NB4 (cell line): ENCODE measurements at places on chromosomes 16 and 17.

DNA sequence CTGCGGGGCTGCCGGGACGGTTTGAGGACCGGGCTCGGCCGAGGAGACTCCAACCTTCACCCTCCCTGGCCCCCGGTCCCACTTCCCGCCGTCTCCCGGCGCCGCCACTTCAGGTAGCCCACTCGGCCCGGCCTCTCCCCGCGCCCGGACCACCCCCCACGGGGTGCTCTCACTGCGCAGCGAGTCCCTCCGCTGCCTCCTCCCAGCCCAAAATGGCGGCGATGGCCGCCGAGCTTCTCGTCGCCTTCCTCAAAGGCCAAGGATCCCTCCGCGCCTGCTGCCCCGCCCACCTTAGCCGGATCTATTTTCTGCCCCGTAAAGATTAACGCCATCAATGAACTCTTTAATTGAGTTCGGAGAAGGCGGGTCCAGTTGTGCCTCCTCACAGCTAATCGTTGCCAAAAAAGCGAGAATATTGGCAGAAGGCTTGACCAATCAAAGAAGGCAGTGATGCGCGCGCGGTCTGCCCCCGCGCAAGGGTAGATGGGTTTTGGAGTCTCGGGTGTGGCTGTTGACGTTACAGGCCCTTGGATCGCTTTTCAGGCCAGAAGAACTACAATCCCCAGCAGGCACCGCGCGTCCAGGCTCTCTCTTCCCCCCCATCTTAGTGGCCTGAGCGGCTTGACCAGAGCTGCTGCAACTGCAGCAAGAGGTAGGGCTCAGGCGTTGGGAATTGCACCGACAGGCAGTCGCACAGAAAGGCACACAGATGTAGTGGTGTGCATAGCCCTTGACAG, at the start of gene HEXIM2:
Gene HEXIM2, plus strand, starts transcription at position 588 of the 737 bp plus-strand sequence. CDS start 919 bp downstream, outside the sequence.
- DNase-seq, result peak; percentile 99

DNA sequence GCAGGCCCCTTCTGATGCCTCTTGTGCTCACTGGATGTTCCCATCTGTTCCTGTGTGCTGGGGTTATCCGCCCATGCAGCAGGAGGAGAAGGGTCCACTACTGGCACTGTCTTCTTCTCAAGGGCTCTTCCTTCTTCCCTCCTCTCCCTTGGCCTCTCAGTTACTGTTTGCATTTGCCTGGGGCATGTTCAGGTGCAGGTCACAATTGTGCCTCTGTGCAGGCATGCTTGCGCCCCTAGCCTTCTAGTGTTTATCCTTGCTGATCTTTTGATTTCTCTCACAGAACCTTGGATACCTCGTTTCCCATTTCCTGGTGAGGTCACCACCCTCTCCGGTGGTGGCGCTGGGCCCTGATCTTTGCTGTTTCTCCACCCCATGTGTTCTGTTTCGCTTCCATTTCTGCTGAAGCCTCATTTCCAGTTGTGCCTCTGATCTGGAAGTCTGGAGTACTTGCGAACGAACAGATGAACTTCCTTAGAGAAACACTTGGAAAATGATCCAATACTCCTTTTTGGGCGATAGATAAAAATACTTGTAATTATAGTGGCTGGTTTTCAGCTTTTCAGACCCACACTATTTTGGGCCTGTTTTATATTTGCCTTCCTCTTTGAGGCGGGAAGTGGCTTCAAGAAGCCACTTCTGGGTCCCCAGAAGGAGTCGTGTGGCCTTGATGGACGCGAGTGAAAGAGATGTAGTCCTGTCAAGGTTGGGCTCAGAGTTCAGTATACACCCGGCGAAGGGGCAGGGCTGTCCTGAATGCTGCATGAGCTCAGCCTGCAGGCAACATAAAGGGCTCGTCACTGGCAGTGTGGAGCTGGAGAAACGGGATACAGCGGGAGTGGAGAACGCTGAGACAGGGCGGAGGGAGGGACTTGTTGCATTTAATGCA, 312.9 kb downstream of the SNX29 start:
- DNase-seq, result no peak

- DNase-seq, result no peak
Measured at GRCh38 chr16:57479205-57479975, 6.9 kb downstream of the DOK4 start.

DNA sequence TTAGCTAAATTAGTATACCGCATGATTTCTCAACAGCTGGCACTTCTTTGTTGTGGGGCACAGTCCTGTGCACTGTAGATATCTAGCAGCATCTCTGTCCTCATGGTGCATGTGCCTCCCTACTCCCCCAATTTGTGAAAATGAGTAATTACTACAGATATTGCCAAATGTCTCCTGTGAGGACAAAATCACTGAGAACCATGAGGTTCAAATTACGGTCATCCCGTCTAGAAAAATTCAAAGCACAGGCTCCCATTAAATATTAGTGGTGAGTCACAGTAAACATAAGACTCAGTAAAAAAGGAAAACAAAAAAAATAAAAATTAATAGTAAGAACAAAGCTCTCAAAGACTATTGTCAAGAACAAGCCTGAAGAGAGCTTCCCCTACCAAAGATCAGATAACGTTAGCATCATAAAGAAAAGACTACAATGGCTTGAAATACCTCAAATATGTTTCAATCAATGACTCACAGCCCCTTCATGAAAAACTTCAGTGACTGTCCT, 57.8 kb downstream of the STH start:
- peak; percentile 88 for DNase-seq

- DNase-seq, result no peak
Measured at GRCh38 chr17:62573480-62574117, 53.9 kb upstream of the MRC2 start.

DNA sequence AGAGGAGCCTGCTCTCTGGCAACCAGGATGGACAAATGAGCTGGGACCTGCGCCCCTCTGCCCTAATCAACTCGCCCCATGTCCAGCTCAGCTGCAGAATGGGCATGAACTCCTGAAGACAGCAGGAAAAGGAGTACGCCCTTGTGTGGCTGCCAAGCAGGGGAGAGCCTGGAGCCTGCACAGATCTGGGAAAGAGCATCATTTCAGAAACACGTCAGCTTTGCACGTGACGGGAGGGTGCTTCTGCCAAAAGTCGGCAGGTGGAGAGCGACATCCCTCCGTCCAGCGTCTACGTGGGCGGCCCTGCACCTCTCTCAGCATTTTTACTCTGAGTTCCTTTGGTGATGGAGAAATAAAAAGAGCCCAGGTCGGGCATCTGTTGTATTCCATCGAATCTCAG, 18.5 kb downstream of the NME3 start:
- no peak for DNase-seq

- no peak for DNase-seq
Measured at GRCh38 chr16:77531752-77532151, 96.9 kb upstream of the ADAMTS18 start.

GRCh38 chr17:34051046-34051445, 204.0 kb upstream of the CCL2 start:
- DNase-seq, result no peak

DNA sequence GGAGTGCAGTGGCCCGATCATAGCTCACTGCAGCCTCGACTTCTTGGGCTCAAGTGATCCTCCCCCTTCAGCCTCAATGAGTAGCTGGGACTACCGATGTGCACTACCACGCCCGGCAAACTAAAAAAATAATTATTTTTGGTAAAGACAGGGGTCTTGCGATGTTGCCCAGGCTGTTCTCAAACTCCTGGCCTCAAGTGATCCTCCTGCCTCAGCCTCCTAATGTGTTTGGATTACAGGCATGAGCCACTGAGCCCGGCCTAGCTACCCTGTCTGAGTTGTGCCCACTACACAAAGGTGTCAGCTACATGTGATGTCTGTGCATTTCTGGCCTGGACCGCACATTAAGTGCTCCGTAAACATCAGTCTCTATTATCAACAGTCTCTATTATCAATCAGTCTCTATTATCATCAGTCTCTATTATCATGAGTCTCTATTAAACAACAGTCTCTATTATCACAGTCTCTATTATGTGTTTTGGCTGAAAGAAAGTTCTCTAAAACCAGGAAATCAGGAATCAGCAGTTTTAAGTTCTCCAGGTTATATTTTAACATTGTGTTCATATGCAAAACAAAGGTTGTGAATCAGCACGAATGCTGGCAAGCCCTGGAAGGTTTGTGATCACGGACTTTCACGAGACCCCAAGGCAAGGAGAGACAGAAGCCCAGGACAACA, 721 bp upstream of the WWOX start:
- peak; percentile 24 for DNase-seq

DNA sequence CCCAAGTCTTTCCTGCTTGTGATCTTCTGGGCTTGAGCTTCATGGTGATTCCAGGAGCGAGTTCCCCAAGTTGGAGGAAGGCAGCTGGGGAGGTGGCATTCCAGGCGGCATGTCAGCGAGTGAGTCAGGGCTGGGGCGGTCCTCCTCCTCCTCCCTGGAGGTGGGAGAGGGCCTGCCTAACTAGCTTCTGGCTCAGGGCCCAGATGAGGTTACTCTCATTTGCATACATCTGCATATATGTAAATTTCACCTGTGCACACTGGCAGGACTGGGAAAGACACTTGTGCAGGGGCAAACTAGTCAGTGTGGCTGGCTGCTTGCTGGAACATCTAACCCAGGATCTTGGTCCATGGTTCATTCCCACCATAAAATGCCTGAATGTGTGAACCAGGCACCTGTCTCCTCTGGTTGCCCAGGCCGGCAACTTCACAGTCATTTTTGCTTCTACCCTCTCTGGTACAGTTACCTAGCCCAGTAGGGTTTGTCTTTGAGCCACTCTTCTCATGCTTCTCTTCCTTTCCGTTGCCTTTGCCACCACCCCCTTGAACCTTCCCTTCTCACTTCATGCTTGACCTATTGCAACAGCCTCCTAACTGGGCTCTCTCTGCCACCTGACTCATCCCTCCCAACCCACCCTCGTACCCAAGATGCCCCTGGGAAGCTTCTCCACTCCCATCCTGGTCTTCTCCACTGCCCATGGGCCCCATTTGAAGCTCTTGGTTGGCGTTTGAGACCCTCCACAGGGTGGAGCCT, 9.6 kb upstream of the DLX4 start:
- DNase-seq, result peak; percentile 64

DNA sequence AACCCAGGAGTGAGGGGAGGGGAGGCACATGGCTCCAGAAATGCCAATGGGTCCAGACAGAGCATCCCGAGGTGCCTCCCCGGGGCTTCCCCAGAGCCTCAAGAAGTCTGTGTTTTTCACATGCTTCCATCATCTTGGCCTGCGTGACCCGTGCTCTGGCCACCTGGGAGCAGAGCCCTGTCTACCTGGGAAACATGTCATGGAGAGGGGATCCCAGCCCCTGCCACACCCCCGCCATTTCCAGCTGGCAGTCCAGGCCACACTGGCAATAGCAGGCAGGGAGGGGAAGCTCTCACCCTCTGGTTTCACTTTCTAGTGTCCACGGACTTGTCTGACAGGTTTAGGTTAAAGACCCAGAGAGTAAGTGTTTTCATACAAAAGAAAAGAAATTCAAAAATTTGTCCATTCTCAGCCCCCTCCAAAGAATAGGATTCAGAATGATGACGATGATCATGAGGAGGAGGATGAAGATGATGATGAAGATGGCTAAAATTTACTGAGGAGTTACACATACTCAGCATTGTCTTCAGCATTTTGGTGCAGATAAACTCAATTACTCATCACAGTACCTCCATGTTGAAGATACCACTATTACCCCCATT, 9.0 kb downstream of the SMIM5 start:
- no peak for DNase-seq

GRCh38 chr16:19033761-19034160, 33.7 kb upstream of the COQ7 start:
- no peak for DNase-seq

GRCh38 chr16:22165508-22166285, 3.4 kb downstream of the SDR42E2 start:
- no peak for DNase-seq

DNA sequence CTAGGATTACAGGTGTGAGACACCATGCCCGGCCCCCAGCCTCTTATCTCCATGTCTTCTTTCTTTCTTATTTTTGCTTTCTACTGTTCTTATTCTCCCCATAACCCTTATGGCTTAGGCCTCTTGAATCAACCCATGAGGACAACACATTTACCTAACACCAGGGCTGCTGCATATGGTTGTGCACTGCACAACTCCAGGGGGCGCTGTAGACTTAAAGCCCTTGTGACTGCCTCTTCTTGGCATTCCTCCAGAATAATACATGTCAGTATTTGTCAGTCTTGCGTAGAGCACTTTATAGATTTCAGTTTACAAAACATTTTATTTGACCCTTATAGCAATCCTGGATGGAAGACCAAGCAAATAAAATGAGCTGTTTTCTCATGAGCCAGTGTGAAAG, 225.0 kb upstream of the SALL1 start:
- DNase-seq, result no peak

DNA sequence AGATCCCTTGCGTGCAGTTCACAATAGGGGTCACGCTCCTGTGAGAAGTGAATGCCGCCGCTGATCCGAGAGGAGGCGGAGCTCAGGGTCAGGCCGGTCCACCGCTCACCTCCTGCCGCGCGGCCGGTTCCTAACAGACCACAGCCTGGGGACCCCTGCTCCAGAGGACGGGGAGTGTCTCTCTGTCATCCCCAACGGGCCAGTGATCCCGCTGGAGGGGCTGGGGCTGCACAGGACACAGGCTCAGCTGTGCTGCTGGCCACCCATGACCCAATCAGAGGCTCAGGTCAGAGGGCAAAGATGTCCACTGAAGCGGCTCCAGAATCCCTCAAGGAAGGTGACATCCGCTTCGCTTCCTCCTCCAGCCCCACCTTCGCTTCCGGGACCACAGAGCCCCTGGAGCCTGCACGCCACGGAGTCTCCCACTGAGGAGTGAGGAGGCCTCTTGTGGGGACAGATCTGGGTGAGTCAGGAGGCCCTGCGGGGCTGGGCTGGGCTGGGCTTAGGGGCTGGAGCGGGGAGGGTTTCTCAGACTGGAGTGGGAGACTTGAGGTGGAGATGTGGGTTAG, 115.4 kb downstream of the METRNL start:
- peak; percentile 60 for DNase-seq

GRCh38 chr16:57084257-57084770, 8.1 kb upstream of the CPNE2 start:
- DNase-seq, result peak; percentile 93

DNA sequence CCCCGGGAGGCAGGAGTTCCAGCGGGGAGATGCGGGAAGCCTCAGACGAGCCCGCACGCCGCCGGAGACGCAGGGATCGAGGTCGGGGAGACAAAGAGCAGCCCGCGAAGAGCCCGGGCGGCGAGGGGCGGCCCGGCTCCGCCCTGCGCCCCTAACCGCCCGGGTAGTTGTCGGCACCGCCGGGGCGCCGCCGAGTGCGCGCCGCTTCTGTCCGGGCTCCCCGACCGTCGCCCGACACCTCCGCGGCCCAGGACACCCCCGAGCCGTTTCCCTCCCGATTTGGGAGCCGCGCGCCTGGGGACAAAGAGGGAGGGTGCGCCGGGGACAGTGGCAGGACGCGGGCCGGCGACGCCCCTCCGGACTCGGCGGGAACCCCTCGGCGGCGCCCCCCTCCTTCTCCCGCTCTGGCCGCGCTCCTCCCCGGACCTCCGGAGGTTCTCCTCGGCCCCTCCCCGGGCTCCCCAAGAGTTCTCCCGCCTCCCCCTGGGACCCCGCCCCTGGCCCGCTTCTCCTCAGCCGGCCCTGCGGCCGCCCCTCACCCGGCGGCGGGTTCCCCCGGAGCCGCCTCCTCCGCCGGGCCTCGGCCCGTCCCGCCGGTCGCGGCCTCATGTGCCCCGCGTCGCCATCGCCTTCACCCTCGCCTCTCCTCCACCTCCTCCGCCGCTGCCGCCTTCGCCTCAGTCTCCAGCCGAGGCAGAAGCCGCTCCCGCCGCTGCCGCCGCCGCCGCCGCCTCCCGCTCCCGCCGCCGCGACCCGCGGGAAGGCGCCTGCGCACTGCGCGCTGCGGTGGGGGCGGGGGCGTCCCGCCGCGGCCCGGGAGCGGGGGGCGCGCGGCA, at the start of gene GJC1:
Gene GJC1, minus strand, starts transcription at position 765 of the 836 bp plus-strand sequence. CDS start 24,470 bp downstream, outside the sequence.
- DNase-seq, result peak; percentile 59

GRCh38 chr17:74245871-74246270, 28.2 kb upstream of the DNAI2 start:
- no peak for DNase-seq

- no peak for DNase-seq
Measured at GRCh38 chr17:58096892-58097291, 13.7 kb downstream of the DYNLL2 start.
